ENCODE measurements at places on chromosomes 5 and 9. TPM values are rescaled to one million over a fixed set of nuclear protein-coding genes. Genes with fewer than 3 reads are reported as not detected.

Gene RNF183
- not detected for total RNA-seq

Gene MFAP3
- total RNA-seq = 163 TPM

Gene SLC24A2
- 3.7 TPM for total RNA-seq

GRCh38 chr5:77882670-77883257 lies 106.6 kb upstream of the TBCA start:
- no peak for DNase-seq

DNA sequence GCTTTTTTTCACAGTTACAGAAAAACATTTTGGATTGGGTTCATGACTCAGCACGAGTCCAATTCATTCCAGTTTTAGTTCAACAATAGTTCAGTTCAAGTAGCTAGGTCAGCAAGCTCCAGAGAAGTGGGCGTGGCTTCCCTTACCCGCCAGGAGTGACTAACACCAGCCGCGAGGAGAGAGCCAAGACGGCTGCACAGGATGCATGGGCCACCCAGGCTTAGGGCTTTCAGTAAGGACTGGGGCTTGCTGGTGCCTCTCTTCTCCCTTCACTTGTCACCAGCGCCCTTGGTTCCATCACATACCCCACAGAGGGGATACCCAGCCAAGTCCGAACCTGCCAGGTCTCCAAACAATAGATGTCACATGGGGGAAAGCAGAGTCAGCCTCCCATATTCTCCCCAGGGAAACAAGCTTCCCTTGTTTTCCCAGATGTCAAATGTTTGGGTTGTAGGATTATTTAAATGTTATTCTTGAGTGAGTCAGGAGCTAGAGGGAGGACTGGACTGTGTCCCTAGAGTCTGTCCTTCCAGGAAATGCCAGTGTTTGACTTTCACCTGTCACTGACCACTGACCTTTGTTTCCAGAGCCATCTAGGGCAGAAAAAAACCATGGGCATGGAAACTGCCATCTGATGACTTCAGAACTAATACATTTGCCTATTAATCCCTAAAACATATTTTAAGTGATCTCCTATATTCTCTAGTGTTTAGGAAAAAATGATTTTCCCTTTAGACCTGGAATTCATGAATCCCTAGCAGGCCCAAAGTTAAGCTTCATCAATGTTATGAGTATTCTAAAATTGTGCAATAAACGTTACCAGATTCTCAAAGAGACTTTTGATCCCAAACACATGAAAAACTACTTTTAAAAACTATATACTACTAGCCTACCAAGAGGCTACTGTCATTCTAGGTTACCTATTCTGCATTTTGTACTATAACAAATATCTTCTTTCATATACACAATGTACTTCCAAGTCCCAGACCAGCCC lies 51.9 kb downstream of the NIPAL4 start:
- peak; percentile 15 for DNase-seq

All from frontal cortex (tissue), 4 donors.